Pulmonary artery endothelial cell (primary cell): ENCODE measurements at places on chromosomes 4 and X.
A peak's percentile ranks its signal among the peaks of the same experiment; 100 is the strongest.

DNA sequence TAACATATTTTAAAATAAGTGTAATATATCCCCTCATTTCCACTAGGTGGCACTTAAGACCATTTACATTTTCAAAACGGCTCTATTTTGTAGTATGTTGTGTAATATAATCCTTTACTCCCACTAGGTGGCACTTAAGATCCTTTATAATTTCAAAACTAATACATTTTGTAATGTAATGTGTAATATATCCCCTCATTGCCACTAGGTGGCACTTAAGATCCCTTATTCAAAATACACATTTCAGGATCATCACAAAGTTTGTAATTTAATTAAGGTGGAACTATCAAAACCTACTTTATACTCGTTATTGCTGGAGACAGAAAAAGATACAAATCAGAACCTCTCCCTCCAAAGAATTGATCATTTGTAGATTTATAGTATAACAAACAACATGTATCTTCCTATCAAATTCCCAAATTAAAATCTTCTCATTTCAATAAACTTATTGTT lies 132.5 kb downstream of the ARHGAP6 start:
- peak; percentile 48 for DNase-seq

- no peak for DNase-seq
These were observed 26.6 kb downstream of the ADRA2C start for GRCh38 chr4:3792813-3793212.

GRCh38 chrX:120775959-120776358 lies 99.7 kb downstream of the CT47B1 start:
- DNase-seq, result no peak

GRCh38 chr4:112514647-112515197 lies 1.3 kb downstream of the NEUROG2 start:
- no peak for DNase-seq

DNA sequence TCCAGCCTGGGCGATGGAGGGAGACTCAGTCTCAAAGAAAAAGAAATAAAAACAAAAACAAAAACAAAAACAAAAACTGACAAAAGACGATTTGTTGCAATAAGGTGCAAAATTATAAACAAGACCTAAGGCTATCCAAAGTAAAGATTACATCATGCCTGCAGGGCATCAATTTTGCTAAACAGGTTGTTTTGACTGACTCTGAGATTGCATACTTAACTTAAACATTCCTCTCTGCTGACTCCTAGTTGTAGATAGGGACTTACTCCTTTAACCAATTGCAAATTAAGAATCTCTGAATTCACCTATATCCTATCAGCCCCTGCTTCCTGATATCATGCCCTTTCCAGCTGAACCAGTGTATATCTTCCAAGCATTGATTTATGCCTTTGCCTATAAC lies 2687.3 kb downstream of the PCDH7 start:
- no peak for DNase-seq

DNA sequence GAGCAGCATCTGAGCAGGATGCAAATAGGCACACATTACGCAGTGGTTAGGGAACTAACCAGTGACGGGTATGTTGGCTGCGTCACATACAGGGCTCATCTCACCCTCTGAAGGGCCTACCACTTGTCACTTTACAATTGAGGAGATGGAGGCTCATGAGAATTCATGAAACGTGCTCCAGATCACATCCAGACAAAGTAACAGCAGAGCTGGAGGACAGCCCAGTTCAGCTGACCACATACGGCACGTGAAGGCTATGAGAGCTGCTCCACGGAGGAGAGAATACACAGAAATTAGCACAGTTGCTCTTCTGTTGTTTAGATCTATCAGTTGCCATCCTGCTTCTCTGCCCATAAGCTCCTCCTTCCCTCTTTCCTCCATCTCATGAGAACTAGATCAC lies 78.4 kb downstream of the FAM9B start:
- DNase-seq, result no peak

DNA sequence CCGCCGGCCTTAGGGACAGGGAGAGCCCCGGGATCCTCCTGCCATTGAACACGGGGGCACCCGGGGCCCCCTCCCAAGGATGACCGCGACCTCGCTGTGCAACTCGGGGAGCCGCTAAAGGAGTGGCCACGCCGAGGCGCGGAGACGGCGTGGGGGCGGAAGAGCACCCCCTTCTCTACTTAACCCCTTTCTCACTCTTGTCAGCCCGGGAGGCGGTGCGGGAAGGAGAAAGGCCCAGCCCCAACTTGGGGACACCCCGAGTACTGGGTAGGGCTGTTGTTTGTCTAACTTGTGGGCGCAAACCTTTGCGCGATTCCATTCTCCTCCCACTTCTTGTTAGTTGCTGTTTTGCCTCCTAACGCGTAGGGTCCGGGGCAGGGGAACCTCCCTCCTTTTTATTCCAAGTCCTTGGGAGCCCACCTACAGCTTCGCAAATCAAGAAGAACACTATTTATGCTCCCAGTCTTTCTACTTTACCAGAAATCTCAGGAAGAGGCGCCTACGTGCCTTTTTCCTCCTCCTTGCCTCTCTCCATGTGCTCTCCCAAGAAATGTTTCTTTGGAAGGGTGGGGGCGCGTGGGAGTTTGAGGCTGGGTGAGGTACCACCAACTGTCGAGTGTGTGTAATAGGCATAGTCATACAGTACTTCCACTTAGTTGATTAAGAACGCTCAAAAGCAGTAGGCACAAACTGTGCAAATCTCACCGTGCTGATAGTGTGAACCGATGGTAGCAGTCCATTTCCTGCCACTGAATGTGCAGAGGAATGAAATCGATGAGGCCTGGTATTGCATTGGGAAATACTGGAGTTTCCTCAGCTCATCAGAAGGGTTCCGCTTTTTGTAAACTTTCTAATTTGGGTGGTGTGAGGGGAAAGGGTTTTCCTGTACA lies 813 bp downstream of the DIAPH2 start:
- DNase-seq, result no peak

- no peak for DNase-seq
These were observed 581.1 kb downstream of the INPP4B start for GRCh38 chr4:142264961-142265360.

GRCh38 chrX:19545651-19546050 lies 30.3 kb upstream of the MAP3K15 start:
- no peak for DNase-seq

- DNase-seq, result no peak
These were observed 89.0 kb upstream of the C4orf50 start for GRCh38 chr4:6107114-6107791.

DNA sequence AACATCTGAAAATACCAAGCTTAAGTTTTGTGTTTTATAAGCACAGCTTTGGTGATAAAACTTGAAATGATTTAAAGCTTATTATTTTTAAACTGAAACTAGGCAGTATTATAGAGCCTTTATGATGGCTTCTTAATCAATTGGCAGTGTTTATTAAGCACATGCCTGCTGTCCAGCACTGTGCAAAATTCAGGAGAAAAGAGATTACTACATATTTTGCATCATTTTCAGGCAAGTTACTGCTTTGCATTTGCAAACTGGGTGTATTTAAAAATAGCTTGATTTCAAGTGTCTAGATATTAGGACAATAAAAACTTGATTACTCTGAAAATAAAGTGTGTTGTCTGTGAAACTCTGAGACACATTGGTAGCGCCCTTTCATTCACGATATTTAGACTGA lies 126.5 kb downstream of the PDLIM5 start:
- no peak for DNase-seq

DNA sequence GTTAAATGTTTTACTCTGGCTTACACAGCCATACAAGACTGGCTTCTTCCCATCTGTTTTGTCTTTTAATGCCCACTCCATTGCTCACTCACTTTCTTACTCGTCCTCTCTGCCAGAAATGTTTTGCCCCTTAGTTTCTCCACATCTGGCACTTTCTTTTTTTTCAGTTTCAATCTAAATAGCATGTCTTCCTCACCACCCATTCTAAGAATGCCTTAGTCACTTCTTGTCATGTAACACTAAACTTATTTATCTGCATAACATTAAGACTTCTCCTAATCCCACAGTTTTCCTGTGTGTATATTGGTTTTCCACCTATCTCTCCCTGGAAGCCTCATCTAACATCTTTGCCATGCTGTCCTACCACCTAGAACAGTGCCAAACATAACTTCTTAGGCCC lies 119.3 kb downstream of the ADAMTS3 start:
- DNase-seq, result no peak

DNA sequence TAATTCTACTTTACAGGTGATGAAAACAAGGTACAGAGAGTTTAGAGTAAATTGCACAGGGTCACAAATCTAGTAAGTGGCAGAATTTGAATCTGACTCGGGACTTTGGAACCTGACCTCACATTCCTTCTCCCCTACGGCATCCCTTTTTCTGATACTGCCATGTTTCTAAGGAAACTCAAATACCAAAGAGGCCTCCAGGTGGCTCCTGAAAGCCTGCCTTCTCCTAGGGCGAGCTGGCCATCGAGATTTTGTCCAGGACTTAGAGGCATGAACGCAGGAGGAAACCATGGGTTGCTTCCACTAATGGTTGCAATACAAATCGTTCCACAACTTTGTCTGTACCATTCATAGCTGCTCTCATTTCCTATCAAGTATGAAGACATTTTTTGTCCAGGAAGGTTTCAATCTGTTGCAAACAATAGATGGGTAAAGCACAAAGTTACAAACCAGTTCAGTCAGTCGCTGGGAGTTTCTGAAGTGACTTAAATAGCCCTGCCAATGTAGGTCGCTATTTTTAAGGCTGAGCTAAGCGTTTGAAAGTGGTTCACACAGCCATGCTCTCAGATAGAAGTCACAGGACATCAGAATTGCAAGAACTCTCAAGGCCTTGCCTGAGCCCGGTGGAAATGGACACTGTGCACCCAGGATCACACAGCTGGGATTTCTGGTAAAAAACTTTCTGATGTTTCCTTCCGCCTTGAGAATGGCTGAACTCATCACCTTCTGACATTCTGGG lies 296.6 kb upstream of the PRPS2 start:
- no peak for DNase-seq

DNA sequence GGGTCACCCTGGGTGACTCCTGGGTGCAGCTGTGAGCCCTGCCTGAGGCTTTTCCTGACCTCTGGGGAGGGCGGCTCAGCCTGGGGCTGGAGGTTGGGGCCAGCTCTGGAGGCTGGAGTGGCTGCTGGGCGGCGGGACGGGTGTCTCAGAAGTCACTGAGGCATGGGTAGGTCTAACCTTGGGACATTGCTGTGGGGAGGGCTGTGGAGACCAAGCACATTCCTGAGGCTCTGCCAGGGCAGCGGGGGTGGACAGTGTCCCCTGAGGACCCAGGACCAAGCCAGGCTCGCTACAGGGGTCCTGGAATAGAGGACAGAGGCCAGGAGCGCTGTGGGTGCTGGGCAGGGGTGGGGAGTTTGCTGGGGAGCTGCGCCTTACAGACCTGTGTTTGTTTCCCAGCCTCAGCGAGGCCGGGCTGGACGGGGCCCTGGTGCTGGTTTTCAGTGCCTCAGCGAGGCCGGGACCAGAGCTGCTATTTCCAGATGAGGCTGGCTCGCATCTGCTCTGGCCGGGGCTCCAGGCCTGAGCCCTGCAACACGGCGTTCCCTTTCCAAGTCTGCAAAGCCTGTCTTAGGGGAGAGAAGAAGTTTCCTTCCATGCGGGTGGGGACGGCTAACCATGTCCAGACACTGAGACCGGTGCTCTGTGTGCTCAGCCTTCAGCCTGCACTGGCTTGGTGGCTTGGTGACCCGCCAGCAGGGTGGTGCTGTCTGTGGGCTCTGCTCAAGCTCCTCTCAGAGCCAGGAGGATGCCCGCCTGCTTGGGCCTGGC lies 3.0 kb upstream of the SLC25A6 start:
- no peak for DNase-seq

GRCh38 chr4:72505314-72505744 lies 63.7 kb downstream of the ADAMTS3 start:
- peak; percentile 20 for DNase-seq

DNA sequence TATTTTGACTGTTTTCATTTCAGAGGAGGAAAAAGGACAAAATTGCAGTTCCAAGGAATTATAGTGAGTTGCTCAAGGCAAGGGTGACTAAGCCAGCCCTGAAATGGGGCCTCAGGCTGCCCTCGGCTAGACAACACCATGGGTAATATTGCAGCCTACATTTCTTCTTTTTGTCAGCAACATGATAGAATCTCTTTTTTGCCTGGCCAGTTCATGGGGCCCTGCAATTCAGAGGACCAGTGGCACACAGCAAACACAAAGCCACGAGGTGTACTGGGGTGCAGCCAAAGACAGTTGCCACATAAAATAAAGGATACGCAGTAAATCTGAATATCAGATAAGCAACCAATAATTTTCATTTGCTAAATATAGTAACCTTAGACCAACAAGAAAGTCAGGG lies 41.8 kb downstream of the RBM47 start:
- DNase-seq, result no peak

GRCh38 chr4:2136726-2137125 lies 77.6 kb downstream of the NAT8L start:
- DNase-seq, result no peak

- no peak for DNase-seq
These were observed 15.6 kb downstream of the XAGE3 start for GRCh38 chrX:52852110-52852860.

GRCh38 chr4:87047281-87047798 lies 112.5 kb downstream of the AFF1 start:
- no peak for DNase-seq

DNA sequence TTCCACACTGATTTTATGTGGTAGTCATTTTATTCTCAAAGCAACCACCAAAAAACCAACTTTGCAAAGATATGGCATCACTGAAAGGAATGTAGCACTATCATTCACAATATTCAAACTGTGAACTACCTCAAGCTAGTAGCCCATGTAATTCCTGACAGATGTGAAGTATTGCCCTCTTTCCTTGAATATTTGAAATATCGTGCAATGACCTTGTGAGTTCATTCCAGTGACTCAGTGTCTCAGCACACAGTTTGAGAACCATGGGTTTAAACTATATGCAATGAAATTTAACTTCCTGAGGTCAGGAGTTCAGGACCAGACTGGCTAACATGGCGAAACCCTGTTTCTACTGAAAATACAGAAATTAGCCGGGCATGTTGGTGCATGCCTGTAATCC lies 20.9 kb upstream of the IQCM start:
- DNase-seq, result no peak

- DNase-seq, result no peak
These were observed 329.7 kb downstream of the GPAT3 start for GRCh38 chr4:83865417-83866150.

DNA sequence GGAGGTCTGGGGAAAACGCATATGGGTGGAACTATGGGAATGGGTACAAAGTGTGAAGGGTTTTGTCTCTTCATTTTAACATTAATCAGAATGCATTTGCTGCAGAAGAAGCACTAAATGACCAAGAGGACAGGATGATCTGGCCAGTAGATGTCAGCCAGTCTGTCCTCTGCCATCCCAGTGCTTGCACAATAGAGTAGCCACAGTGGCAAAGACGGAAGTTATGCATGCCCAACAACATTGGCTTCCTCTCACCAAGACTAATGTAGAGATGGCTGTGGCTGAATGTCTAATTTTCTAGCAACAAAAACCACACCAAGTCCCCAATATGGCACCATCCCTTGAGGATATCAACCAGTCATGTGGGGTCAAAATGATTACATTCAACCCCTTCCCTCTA lies 45.0 kb upstream of the ARHGEF6 start:
- no peak for DNase-seq

GRCh38 chr4:2343476-2343875 lies 75.0 kb downstream of the ZFYVE28 start:
- DNase-seq, result no peak

- no peak for DNase-seq
These were observed 135.7 kb upstream of the SCML1 start for GRCh38 chrX:17601441-17602200.
